ENCODE measurements at places on chromosomes 13 and 19. TPM values are rescaled to one million over a fixed set of nuclear protein-coding genes. Genes with fewer than 3 reads are reported as not detected.

ZNF844 gene
- total RNA-seq = 3.4 TPM

CLDND2 gene
- total RNA-seq = 4.0 TPM

KLK14 gene
- total RNA-seq = not detected

THSD1 gene
- total RNA-seq = 0.09 TPM

TIMM50 gene
- total RNA-seq = 214 TPM

ATP1A3 gene
- total RNA-seq = 0.56 TPM

DNA sequence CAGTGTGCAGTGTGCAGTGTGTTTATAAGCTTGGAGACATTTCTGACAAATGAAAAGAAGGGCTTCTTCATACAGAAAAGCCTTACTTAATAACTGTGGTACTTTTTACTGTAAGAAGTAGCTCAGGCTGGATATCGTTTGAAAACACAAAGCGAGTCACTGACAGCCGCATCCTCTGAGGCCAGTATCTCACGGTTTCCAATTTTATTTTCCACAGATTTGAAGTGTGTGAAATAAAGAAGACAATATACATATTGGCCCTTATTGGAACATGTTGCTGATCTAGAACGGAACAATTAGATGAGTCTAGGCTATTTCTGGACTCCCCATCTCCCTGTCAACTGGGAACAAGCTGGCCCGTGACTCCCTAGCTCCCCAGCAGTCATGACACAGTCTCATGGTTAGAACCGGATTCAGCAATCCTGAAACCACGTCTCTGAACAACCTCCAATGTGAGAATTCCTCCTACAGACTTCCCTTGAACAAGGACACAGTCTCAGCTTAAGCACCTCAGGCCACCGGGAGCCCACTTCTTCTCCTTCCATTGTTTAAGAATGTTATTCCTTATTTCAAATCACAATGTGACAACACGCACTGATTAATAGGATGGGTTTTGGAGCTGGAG, 484.5 kb downstream of the COG6 start:
- no peak for DNase-seq

- DNase-seq = no peak
These were observed 105.6 kb upstream of the UQCRFS1 start for GRCh38 chr19:29318581-29318980.

DNA sequence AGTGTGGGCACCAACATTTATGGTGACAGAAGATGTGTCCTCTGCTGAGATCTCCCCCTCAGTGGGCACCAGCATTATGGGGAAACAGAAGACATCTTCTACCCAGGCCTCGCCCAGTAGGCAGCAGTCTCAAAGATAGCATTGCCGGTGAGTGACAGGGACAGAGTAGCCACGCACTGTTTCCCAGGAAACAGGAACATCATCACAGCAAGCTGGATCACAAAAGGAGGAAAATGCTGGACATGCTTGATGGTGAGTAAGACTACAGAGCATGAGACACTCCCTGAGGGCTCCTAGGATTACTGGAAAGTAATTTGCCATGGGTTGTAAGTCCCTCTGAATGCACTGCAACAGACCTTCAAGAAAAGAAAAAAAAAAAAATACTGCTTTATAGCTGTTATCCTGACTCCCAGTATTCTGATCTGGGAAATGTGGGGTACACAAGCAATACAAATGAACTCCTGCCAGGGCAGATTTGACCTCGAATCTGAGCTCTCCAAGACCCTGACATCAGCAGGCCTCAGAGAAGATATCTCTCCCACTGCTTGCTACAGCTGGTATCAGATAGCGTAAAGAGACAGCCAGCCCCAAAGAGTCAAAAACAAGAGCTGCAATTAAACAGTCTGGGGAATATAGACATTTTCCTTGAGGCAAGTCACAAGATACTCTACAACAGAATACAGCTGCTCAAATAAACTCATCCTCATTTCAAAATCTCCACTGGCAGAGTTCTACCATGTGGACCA, 180.4 kb downstream of the RBM26 start:
- DNase-seq = no peak

DNA sequence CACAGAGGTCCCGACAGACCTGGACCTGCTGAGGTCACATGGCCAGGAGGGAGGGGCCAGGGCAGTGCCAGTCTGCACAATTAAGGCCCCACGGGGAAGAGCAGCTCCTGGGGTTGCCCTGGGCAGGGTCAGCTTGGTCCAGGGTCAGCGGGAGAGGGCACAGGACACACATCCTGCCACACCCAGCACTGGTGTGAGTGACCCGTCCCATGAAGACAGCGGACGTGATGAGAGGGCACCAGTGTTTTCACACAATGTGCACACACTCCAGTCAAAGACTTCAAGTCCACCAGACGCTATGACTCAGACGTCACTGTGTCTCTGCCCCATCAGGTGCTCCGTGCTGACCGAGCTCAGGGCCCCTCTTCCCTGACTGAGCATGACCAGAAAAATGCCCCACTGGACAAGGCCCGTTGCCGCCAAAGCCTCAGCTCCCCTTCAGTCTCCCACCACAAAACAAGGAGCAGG, 4.2 kb downstream of the TMEM259 start:
- no peak for DNase-seq

DNA sequence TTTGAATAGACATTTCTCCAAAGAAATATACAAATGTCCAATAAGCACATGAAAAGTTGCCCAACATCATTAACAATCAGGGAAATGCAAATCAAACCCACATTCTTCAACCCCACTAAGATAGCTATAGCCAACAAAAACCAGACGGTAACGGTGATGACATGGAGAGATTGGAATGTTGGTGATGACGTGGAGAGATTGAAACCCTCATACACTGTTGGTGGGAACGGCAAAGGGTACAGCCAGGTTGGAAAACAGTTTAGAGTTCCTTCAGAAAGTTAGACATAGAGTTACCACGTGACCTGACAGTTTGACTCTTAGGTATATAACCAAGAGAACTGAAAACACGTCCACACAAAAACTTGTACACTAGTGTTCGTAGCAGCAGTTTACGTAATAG, 48.1 kb downstream of the TNFRSF19 start:
- no peak for DNase-seq

GRCh38 chr13:23608701-23609413, 38.6 kb downstream of the TNFRSF19 start:
- no peak for DNase-seq

GRCh38 chr13:78660495-78660857, 1.5 kb upstream of the OBI1 start:
- DNase-seq = no peak

- DNase-seq = no peak
These were observed 214.0 kb downstream of the ENOX1 start for GRCh38 chr13:43572656-43573360.

DNA sequence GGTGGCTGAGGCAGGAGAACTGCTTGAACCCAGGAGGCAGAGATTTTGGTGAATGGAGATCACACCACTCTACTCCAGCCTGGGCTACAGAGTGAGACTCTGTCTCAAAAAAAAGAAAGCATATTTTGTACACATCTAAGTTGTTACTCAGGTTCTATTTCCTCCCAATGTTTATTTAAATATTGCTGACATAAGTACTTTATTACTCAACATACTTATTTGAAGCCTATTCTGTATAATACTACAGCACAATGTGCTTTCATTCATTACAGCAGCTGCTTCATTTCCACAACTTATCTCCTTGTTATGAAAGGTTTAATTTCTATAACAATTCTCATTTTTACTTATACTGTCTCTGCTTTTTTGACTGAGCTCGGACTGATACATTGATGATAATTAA, 495.7 kb downstream of the SLITRK1 start:
- DNase-seq = no peak

DNA sequence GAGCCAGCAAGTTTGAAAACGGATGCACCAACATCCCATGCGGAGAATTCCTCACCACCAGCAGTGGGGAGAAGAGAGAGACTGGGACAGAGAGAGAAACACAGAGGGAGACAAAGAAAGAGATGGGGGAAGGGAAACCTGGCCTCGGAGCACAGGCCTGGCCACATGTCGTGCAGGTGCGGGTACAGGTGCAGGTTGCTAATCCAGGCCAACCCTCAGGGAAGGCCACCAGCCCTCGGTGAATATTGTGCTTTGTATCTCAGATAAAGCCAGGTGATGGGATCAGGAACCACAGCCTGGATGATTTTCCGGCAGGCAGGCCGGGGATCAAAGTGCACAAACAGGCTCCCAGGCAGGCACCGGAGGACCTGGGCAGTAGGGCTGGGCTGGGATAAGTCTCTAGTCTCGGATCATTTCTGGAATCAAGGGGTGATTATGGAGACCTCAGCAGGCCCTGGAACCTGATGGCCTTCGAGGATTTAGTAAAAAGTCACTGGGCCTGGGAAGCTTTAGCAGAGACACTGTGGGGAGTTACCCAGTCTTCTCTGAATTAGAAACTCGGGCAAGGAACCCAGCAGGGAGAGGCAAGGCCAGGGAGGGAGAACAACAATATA, 3.7 kb downstream of the GAS6 start:
- DNase-seq = no peak

DNA sequence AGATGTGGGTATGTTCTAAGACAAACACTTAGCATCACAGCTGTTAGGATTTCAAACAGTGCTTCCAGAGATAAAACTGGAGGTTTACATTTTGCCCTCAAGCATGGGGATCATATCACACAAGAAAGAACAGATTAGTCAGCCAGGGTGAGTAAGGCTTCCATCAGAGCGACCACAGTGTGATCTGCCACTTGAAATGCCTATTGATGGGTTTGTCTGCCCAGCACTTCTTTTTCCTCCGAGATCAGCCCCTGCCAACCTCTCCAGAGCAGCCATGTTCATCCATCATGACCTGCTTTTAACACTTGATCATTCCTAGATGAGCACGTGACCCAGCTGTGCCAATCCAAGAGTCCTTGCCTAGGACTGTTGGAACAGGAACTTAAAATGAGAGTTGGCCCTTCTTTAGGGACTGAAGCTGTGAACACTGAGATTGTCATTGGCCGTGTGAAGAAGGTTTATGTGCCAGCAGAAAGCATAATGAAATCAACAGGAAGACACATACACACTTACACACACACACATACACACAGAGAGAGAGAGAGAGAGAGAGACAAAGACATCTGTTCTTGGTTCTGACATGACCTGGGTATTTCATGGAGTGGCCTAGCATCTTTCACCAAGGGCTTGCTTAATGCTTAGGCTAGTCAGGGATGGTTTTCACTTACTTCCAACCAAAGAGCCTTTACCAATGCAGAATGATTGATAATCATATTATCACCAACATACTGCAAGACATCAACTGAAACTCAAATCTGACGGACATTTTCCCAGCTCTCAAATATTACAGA, 5.2 kb upstream of the CEBPG start:
- DNase-seq = no peak

DNA sequence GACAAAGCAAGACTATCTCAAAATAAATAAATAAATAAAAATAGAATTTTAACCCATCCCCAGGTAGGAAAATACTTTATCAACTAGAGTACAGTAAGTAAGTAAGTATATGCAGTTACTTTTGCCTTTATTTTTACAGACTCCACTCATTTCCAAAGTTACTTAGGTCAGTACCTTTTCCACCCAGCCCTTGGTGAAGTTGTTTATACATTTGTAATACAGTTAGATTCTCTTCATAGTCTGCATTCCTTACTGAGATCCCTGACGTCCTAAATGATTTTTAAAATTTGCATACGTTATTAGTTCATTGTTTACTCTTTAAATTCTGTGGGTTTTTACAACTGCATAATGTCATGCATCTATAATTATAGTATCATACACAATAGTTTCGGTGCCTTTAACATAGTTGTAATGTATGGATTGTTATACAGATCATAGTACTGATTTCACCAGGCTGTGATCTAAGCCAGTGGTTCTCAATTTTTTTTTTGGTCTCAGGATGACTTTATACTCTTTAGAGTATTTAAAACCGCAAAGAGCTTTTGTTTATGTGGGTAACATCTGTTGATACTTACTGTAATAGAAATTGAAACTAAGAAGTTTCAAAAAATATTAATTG, 10.4 kb downstream of the SETDB2 start:
- DNase-seq = no peak

DNA sequence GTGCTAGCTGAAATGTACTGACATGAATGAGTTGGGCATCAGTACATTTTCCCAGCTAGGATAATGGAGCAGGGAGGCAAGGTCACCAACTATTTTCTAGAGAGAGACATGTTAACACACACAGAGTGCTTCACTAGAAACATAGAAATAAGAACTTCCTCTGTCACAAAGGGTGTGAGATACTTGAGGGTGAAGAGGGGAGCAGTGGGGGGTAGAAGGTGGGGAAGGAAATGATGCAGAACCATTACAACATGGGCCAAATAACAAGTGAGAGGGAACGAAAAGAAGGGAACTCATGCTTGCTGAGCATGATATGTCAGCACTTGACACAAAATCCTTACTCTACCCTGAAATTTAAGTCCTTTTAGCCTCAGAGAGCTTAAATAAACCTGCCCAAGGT, 87.8 kb upstream of the RFC3 start:
- DNase-seq = no peak

DNA sequence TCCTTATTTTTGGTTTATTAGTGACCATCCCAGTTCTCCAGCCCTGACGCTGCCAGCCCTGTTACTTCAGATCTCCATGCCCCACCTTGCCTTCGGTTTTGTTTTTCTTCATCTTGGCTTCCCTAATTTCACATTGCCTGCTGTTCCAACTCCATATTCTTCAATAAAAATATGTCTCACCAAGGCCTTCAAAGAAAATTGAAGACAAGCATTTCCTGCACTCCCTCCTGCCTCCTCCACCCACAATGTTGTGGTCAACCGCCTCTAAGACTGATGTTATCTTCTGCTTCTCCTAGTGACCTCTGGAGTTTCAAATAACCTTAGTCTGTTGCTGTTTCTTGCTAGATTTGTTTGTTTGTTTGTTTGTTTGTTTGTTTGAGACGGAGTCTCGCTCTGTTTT, 14.6 kb downstream of the PLD3 start:
- DNase-seq = peak; percentile 61

DNA sequence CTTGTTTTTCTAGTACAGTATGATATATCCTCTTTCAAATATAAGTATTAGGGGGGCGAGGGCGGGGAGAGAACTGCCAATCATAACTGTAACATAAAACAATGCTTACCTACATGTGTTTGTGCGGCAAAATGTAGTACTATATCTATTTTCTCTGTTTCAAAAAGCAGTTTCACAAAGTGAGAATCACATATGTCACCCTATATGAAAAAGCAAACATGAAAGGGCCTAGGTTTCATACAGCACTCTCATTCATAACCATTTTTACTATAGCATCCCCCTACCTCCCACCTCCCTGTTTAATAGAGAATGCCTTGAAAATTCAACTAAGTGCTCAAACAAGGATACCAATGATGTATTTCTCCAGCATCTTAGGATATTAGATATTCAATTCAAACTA, 5.2 kb downstream of the TGDS start:
- no peak for DNase-seq

GRCh38 chr13:79282976-79283375, 123.1 kb downstream of the RBM26 start:
- no peak for DNase-seq

- DNase-seq = no peak
These were observed 66.6 kb downstream of the GADD45B start for GRCh38 chr19:2542341-2543069.

- DNase-seq = no peak
These were observed 32.6 kb downstream of the TFDP1 start for GRCh38 chr13:113616991-113617749.

- DNase-seq = no peak
These were observed 807.5 kb upstream of the SLC10A2 start for GRCh38 chr13:103873725-103874124.

GRCh38 chr19:47378246-47378645, 29.1 kb downstream of the DHX34 start:
- DNase-seq = no peak
